ENCODE measurements at places on chromosomes 11 and 22. TPM values are rescaled to one million over a fixed set of nuclear protein-coding genes. Genes with fewer than 3 reads are reported as not detected.

CRYBB3 gene
- polyA plus RNA-seq: 0.30 TPM

OR56A1 gene
- polyA plus RNA-seq: not detected

OR6A2 gene
- 0.04 TPM for polyA plus RNA-seq

OR5B21 gene
- polyA plus RNA-seq: not detected

DLG2 gene
- polyA plus RNA-seq: 14.0 TPM

UPK3A gene
- 1.8 TPM for polyA plus RNA-seq

OR4C16 gene
- not detected for polyA plus RNA-seq

GSTT2B gene
- polyA plus RNA-seq: 5.0 TPM

CCDC87 gene
- 0.28 TPM for polyA plus RNA-seq

SEPTIN3 gene
- 6.9 TPM for polyA plus RNA-seq

C11orf87 gene
- polyA plus RNA-seq: 0.32 TPM

UBASH3B gene
- 8.1 TPM for polyA plus RNA-seq

TSSK2 gene
- polyA plus RNA-seq: 0.14 TPM

DEFB131B gene
- 1.1 TPM for polyA plus RNA-seq

RIBC2 gene
- 9.2 TPM for polyA plus RNA-seq

CEP126 gene
- polyA plus RNA-seq: 5.2 TPM

Measured in right renal cortex interstitium (tissue), 3 donors.